ENCODE measurements at places on chromosomes 3 and 15. TPM values are rescaled to one million over a fixed set of nuclear protein-coding genes. Genes with fewer than 3 reads are reported as not detected.

CAMP gene
- not detected for total RNA-seq

CACNA1D gene
- total RNA-seq: 0.33 TPM

MINDY2 gene
- 17.5 TPM for total RNA-seq

- DNase-seq: no peak
Observed at GRCh38 chr3:116050311-116050915, 394.9 kb downstream of the LSAMP start.

- no peak for DNase-seq
Observed at GRCh38 chr3:181855825-181856224, 144.1 kb downstream of the SOX2 start.

DNA sequence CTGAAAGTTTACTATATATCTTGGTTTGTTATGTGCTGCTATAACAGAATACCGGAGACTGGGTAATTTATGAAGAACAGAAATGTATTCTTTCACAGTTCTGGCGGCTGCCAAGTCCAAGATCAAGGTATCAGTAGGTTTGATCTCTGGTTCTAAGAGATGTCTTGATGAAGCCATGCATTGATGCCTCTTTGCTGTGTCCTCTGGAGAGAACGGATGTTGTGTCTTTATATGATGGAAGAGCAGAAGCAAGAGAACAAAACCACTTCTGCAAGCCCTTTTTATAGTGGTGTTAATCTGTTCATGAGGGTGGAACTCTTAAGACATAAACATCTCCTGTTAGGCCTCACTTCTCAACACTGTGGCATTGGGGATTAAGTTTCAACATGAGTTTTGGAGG lies 62.7 kb downstream of the TCF12 start:
- DNase-seq: no peak

GRCh38 chr15:48803877-48804276 lies 7.0 kb downstream of the CEP152 start:
- no peak for DNase-seq

DNA sequence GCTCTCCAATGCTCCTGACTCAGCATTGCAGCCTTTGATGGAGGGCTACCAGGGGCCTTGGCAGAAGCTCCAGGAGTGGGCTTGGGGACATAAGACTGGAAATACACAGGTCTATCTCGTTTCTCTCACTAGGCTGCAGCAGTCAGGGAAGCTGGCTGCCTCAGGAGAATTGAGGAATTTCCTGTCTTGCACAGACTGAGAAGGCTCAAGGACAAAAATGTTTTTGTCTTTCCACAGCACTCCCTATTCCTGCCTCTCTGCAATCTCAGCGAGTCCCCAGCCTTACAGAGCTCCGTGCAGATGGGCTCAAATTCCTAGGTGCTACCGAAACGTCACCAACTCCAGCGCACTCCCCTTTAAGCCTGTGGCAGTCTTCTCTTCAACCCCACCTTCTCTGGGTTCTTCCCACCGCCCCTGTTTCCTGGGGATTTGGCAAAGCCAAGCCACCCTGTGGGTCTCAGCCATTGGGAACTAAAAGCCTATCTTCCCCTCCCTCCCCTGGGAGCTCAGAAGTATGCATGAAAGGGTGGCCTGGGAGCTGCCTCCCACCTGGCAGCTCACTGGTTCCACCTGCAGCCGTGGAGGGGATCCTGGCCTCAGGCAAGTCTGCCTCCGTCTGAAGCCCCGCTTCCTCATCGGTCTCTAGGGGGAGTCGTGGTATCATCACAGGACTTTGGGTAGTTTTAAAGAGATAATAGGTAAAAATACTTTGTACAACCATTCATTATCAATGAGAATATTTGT lies 322.6 kb upstream of the FRG2C start:
- DNase-seq: no peak
